ENCODE measurements at places on chromosomes 16 and 17.
A peak's percentile ranks its signal among the peaks of the same experiment; 100 is the strongest.

DNA sequence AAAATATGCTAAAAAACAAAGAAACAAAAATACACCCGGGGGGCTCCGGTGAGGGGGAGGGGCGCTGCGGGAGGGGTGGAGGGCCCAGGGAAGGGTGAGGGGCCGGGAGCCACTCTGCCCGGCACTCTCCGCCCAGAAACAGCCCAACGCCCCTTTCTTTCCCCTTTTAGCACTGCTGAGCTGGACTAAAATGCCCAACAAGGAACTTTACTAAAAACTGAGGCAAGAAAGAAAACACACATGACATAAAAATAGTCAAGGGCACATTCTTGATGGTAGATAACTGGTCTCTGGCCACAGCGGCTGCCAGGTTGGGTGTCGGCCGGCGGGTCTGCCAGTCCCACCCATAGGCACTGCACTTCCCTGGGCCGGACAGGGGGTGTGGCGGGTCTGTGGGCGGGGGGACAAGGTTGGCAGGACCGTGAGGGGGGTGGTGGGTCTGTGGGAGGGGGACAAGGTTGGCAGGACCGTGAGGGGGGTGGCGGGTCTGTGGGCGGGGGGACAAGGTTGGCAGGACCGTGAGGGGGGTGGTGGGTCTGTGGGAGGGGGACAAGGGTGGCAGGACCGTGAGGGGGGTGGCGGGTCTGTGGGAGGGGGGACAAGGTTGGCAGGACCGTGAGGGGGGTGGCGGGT is 20.9 kb downstream of the METRNL start:
- no peak for DNase-seq

DNA sequence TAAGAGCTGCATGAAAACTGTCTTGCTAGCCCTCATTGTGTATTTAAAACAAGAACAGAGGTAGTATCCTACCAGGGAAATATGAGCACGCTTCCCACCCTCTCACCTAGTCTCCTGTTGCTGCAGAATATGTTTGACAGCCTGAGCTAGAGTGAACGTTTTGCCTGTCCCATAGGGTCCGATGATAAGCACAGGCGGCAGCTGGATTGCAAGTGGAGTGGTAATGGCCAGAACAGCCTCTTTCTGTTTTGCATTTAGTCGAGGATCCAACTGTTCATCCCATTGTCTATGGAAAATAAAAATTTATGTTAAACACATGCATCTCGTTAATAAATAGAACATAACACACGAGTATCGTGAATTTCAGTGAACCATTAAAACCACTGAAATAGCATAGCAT is 84.2 kb downstream of the HELZ start:
- no peak for DNase-seq

- DNase-seq = no peak
Measured at GRCh38 chr16:29192329-29193247, 207.7 kb downstream of the LAT start.

DNA sequence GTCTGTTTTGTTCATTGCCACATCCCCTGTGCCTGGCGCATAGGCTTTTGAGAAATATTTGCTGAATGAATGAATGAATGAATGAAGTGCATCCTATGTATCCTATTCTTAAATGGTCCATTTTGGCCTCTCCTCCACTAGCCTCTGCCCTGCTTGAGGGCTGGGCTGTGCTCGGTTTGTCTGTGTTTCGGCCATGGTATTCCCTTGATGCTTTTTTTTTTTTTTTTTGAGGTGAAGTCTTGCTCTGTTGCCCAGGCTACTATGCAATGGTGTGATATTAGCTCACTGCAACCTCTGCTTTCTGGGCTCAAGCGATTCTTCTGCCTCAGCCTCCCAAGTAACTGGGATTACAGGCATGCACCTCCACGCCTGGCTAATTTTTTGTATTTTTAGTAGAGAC is 110.1 kb downstream of the NTN1 start:
- no peak for DNase-seq

- DNase-seq = no peak
Measured at GRCh38 chr17:81416612-81417011, 21.4 kb downstream of the BAHCC1 start.

- DNase-seq = no peak
Measured at GRCh38 chr16:75617121-75617520, 6.0 kb downstream of the ADAT1 start.

DNA sequence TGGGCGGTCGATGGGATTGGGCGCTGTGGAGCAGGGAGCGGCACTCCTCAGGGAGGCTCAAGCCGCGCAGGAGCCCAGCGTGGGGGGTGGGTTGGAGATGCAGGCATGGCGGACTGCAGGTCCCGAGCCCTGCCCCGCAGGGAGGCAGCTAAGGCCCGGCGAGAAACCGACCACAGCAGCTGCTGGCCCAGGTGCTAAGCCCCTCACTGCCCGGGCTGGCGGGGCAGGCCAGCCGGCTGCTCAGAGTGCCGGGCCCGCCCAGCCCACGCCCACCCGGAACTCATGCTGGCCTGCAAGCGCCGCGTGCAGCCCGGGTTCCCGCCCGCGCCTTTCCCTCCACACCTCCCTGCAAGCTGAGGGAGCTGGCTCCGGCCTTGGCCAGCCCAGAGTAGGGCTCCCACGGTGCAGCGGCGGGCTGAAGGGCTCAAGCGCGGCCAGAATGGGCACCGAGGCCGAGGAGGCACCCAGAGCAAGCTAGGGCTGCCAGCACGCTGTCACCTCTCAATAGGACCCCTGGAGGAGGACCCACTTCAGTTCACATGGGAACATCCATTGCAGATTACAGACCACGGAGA is 20.5 kb upstream of the METTL16 start:
- no peak for DNase-seq

GRCh38 chr17:48055531-48056245 is 7.5 kb downstream of the NFE2L1 start:
- peak; percentile 85 for DNase-seq

- DNase-seq = peak; percentile 48
Measured at GRCh38 chr16:58733671-58734458, at the start of gene GOT2. Gene GOT2 (minus strand): TSS chr16:58734316. CDS start chr16:58734228, 88 bp downstream.

DNA sequence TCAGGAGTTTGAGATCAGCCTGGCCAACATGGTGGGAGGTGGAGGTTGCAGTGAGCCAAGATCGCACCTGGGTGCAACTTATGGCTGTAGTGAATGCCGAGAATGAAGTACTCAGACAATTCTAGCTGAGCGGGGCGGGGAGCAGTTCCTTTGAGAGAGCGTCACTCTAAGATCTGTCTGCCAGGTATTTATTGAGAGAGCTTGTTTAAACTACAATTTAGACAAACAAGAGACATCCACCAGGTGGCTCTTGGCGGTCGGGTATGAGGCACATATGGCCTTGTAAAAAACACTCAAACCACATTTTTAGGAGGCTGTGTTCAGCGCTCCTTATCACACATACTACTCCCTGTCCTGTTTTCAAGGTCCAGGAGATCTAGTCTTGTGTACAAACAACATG is 40.6 kb upstream of the CDH1 start:
- DNase-seq = no peak

GRCh38 chr17:45391918-45392317 is 40.8 kb downstream of the ARHGAP27 start:
- no peak for DNase-seq

DNA sequence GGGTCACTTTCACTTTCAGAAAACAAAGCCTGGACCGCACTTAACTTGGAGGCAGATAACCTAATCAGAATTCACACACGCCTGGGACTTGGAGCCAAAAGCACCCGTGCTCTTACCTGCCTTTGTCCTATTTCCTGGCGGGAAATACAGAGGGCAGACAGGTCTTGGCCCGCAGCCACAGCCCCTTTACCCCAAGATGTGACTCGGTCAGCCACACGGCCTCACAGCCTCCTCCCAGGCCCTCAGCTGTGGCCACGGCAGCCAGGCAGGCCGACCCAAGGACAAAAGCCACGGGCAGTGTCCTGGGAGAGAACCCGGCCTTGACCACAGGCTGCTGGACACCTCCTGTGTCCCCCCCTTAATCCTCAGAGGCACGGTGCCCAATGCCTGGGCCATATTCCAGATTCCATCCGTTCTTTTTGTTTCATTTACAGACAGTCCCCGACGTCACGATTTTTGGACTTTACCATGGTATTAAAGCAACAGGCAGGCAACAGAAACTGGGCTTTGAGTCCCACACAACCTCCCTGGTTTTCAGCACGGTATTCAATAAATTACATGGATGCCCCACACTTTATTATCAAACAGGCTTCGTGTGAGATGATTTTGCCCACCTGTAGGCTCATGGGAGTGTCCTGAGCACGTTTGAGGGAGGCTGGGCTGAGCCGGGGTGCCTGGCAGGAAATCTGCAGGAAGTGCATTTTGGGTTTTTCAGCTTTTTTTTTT is 30.1 kb upstream of the GAA start:
- no peak for DNase-seq

GRCh38 chr16:31183432-31184428 is 3.8 kb downstream of the FUS start:
- DNase-seq = no peak

DNA sequence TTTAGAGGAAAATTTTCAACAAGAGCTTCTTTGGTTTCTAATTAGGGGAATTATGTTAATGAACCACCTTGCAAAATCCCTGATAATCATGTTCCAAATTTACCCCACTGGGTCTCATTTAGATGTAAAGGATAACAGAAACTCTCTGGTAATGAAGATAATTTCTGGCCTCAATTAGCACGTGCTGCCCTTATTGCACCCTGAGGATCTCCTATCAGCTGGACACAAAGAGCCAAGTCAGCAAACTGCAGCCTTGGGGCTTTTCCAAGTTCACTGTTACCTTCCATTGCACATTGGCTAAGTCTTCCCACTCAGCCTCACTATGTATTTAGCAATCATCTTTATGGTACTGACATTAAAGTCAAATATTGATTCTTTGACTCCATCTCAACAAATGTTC is 78.1 kb downstream of the GP2 start:
- DNase-seq = no peak

GRCh38 chr16:2308089-2308962 is 32.2 kb downstream of the ABCA3 start:
- DNase-seq = no peak

- DNase-seq = no peak
Measured at GRCh38 chr17:74045608-74046280, 157.7 kb upstream of the RPL38 start.

DNA sequence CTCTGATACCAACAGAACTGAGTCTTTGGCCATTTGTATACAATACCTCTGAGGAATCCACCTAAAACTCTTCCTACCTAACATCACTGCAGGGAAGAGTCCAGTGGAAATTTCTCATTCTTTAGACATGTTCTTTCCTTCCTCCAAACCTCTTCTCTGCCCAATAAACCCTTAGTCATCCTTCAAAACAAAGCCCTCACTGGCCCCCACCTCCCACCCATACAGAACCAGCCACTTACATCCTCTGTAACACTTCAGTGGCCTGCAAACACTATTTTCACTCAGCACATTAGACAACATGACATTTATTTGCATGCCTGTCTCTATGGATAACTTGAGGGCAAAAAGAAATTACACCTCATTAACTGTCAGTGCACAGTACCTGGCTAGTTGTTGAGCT is 200.3 kb upstream of the NOG start:
- no peak for DNase-seq
